Coronary artery (tissue), 2 donors: ENCODE measurements at places on chromosomes 6 and 20.

- DNase-seq: peak; percentile 28
Observed at GRCh38 chr20:49706630-49707091, 7.0 kb downstream of the B4GALT5 start.

- no peak for DNase-seq
Observed at GRCh38 chr20:48186447-48186846, 401.2 kb upstream of the SULF2 start.

DNA sequence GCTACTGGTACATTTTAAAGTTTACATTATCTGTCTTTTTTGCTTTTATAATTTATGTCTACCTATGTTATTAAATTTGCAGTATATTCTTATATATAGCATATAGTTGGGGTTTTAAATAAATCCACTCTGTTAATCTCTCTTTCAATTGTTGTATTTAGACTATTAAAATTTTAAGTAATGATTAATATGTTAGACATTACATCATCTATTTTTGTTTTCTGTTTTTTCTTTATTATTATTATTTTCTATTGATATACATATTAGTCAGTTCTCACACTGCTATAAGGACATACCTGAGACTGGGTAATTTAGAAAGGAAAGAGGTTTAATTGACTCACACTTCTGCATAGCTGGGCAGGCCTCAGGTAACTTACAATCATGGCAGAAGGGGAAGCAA lies 1338.2 kb upstream of the GJE1 start:
- DNase-seq: no peak

DNA sequence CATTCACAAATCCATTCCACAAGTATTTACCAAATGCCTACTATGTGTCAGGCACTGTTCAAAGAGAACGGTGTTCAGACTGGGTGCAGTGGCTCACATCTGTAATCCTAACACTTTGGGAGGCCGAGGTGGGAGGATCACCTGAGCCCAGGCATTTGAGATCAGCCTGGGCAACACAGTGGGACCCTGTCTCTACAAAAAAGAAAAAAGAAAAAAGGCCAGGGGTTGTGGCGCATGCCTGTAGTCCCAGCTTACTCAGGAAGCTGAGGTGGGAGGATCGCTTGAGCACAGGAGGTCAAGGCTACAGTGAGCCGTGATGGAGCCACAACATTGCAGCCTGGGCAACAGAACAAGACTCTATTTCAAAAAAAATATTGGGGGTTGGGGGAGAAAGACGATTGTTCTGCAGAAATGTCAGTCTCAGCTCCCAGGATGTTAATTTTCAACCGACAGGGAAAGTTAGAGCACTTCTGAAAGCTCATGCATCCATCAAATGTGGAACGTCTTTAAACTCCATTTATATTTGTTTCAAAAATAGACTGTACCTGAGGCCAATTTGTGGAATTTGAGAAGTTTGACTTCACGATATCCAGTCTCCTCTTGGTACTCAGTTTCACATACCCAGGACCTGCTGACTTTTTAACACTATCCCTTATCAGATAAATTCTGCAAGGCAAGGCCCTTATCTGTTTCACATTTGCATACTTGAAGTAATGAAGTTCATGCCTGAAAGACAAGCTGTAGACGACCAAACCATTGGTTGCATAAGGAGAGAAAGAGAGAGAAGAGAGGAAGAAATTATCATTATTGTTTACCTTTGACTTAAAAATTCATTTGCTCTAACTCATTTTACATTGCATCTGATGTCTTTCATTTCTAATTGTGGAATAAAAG lies 14.8 kb upstream of the BTN3A2 start:
- DNase-seq: no peak

GRCh38 chr20:18138639-18139583 lies 1.2 kb downstream of the KAT14 start:
- no peak for DNase-seq

DNA sequence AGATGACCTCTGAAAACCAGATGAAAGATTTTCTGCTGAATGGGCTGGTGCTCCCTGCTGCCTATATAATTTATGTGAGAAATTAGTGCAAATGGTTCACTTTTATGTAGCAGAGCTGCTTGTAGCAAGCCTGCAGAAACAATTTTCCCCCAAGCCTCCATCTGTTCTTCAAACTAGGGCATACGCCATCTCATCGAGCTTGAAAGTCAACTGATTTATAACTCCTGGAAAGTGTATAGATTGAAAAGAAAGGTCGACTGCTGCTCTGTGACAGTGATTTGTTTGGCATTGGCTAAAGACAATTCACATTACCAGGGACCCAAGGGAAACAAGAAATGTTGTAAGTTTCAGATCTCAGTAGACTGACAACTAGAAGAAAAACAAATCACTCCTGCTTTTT lies 93.3 kb downstream of the PACRG start:
- DNase-seq: no peak

- DNase-seq: no peak
Observed at GRCh38 chr6:43884652-43885022, 114.6 kb downstream of the VEGFA start.

DNA sequence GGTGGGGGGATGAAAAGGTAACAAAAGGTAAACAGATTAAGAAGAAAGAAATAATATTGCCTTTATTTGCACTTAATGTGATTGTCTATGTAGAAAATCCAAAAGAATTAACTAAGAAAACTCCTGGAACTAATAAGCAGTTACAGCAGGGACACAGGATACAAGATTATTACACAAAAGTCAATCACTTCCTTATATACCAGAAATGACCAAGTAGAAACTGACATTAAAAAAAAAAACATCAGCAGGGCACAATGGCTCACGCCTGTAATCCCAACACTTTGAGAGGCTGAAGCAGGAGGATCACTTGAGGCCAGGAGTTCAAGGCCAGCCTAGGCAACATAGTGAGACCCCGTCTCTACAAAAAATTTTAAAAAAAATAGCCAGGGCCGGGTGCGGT lies 123.2 kb upstream of the RIPOR2 start:
- no peak for DNase-seq

GRCh38 chr6:44826025-44826676 lies 438.6 kb downstream of the CDC5L start:
- no peak for DNase-seq

- DNase-seq: no peak
Observed at GRCh38 chr6:57021086-57021720, 25.3 kb upstream of the KIAA1586 start.

DNA sequence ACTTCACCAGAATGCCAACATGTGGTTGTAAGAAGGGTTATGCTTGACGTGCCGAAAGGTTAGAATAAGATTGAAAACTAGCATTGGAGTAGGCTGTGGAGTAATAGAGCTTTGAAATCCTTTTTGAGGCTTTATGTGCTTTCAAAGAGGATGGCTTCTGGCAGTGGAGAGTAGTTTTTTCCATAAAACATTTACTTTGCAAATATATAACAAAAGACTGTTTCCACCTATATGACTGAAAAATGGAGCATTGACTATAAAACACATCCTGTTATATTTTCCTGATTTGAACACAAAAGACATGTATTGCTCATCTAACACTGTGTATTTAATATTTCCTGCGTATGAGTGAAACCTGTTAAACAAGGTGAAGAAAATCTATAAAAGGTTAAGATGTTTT lies 38.8 kb downstream of the ZFAND3 start:
- no peak for DNase-seq

- no peak for DNase-seq
Observed at GRCh38 chr6:53801022-53801421, 6.2 kb downstream of the LRRC1 start.

- DNase-seq: no peak
Observed at GRCh38 chr6:135114355-135115145, 59.9 kb upstream of the HBS1L start.

- no peak for DNase-seq
Observed at GRCh38 chr20:40958598-40958997, 70.0 kb upstream of the TOP1 start.

DNA sequence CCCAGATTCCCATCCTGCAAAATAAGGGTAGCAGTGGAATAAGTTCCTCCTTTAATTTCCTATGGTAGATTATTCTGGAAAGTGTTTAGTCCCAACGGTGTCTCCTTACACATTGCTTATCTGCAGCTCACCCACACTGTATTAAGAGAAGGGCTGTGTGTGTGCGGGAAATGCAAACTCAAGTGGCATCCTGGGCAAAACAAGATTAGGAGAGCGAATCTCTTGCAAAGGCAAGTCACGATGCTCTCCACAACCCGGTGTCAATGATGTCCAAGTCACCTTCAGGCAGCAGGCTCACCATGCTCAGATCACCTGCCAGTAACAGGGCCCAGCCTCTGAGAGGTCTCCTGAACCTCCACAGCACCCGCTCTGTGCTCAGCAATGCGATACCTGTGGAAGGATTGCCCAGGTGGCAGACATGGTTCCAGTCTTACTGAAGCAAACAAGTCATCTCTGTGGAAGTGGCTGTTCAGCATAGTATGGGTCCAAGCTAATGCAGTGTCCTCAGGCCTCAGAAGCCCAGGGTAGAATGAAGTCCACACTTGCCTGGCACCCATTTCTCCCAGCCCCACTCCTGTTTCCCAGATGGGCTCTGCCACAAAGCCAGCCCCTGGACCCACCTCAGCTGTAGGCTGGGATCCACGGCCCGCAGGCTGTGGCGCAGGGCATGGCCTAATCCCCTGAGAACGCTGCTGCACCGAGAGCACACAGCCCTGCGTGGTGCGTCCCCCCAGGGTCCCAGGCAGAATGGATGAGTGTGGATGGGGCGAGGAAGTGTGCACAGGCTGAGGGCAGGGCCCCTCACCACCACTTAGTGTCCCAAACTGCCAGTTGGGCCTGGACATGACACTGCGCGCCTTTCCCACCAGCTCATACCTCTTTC lies 101.2 kb downstream of the PXDC1 start:
- no peak for DNase-seq
